ENCODE measurements at places on chromosomes 11 and 22.

DNA sequence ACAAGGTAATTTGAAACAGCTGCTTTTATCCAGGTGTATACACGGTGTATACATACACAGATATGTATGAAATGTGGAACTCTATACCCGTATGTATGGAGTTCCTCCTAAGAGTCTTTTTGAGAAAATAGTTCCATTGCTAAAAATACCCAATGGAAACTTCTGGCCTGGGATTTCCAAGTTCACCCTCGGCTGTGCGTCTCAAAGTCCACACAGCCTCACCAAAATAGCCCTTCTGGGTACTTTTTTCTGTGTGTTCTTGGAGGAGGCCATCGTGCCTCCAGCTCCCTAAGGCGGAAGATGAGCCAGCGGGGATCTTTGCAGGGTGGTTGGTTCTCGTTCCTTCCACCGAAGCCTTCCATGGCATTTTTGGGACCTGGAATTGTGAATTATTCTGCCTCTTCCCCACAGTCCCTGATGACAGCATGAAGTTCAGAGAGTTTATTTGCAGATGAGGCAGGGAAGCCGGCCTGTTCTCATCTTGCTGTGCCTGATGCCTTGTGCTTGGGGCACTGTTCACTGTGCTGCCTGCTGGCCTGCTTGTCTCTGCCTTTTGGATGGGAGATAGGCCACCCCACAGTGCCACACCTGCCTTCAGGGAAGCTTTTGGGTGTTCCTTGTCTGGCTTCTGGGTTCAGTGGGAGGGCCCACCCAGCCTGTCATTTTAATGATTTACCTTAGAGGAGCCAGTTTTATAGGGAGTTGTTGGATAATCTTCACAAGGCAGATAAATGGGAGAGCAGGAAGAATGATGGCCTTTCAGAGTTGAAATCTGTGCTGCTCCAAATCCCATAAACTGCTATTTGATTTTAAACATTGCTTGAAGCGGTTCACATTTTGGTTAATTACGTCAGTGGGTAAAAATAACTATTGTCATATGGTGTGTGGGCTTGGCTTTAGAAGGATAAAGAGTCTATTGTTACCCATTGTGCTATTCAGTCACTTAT is 112.7 kb upstream of the OR4B1 start:
- DNase-seq = no peak

GRCh38 chr22:27327981-27328721 is 473.4 kb downstream of the MN1 start:
- no peak for DNase-seq

GRCh38 chr11:61109671-61110070 is 7.4 kb downstream of the CD5 start:
- no peak for DNase-seq

DNA sequence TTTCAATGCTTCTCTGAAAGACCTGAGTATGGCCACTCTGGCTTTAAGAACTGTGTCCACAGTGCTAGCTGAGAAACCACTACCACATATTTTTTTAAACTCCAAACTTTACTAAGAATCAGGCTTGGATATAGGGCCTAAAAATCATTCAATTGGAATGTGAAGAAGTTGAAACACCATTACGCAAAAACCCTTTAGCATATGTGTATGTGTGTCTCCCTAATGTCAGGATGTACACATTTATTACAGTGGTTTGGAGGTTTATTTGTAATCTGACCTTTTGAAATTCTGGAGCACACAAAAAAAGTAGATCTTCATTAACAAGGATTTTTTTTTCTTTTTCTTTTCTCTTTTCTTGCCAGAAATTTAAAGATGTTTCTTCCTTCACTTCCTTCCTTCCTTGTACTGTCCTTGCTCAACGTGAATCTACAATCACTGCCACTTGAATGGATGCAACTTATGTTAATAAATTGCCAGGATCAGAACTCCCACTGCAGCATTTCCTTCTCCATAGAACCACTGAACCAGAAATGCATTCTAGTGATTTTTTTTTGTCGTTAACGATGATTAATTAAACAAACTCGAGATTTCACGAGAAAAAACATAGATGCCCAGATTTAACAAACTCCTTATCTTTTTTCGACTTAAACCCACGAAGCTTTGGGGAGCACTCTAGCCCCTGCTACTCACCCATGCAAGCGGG is 3.1 kb upstream of the ADM start:
- no peak for DNase-seq

DNA sequence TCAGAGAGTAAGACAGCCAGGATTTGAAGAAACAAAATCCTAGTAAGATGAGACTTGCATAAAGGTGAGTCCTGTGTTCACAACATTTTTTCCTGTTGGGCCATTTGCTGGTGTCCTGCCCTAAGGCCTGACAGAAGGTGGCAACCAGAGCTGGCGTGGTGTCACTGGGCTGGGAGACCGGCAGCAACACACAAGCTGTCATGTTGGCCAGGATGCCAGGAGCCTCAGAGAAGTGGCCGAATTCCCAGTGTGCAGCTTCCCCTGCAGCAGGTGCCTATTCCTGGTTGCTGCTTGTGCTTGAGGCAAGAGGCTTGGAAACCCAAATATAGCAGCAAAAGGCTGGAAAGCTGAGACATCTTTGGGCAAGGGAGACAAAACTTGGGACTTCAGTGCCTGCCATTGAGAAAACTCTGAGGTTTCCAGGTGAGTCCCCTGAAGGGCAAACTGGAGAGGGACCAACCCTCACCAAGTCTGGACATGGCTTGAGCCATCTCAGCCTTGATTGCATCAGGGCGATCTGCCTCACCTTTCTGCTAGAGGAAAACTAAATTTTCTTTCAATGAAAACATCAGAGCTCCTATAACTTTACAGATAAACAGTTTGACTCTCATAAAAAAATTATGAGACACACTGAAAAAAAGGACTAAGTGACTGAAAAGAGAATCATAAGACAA is 25.9 kb downstream of the ALG12 start:
- no peak for DNase-seq

- no peak for DNase-seq
Observed at GRCh38 chr22:29715240-29715639, 4.6 kb upstream of the CABP7 start.

Data from endothelial cell (in vitro differentiated cells).